Left ventricle myocardium superior (tissue), 1 donor: ENCODE measurements at places on chromosomes 2 and 18. TPM values are rescaled to one million over a fixed set of nuclear protein-coding genes. Genes with fewer than 3 reads are reported as not detected.

Gene GRHL1
- 1.0 TPM for total RNA-seq

Gene BZW1
- 71.2 TPM for total RNA-seq

Gene ADD2
- 1.8 TPM for total RNA-seq

Gene STARD6
- not detected for total RNA-seq

Gene PARD3B
- 6.5 TPM for total RNA-seq

Gene RTP5
- not detected for total RNA-seq

Gene MAIP1
- total RNA-seq: 29.2 TPM

Gene ABCG8
- not detected for total RNA-seq

Gene RBKS
- 3.3 TPM for total RNA-seq

Gene NAT8
- total RNA-seq: not detected

Gene SOS1
- 26.0 TPM for total RNA-seq

Gene LAMA3
- total RNA-seq: 3.4 TPM

Gene SNX17
- 61.2 TPM for total RNA-seq

Gene FBXO15
- not detected for total RNA-seq

Gene SLC25A52
- total RNA-seq: not detected

Gene SETBP1
- total RNA-seq: 6.7 TPM

Gene SEC11C
- total RNA-seq: 23.2 TPM

Gene DYNAP
- not detected for total RNA-seq

Gene EPHA4
- 16.3 TPM for total RNA-seq

Gene RMC1
- total RNA-seq: 12.6 TPM

Gene SLC4A5
- total RNA-seq: 2.2 TPM

Gene ATL2
- 28.2 TPM for total RNA-seq

Gene ASB18
- total RNA-seq: 3.8 TPM

Gene PAX8
- 0.30 TPM for total RNA-seq

Gene PLGLB1
- 2.7 TPM for total RNA-seq

Gene CCDC74B
- total RNA-seq: 0.64 TPM

Gene OTX1
- not detected for total RNA-seq

Gene PCARE
- 0.84 TPM for total RNA-seq

Gene HOXD10
- not detected for total RNA-seq

Gene TYW5
- 2.5 TPM for total RNA-seq

Gene SNORC
- 1.3 TPM for total RNA-seq

Gene ZNF892
- 3.0 TPM for total RNA-seq

Gene CROCC2
- total RNA-seq: not detected

Gene SNRNP200
- 55.3 TPM for total RNA-seq

Gene SOX11
- total RNA-seq: 0.10 TPM

Gene NEU2
- not detected for total RNA-seq

Gene AGXT
- 0.12 TPM for total RNA-seq

Gene SERPINB13
- total RNA-seq: not detected

Gene CYTIP
- total RNA-seq: 1.2 TPM
